ENCODE measurements at places on chromosomes 3 and 15.

DNA sequence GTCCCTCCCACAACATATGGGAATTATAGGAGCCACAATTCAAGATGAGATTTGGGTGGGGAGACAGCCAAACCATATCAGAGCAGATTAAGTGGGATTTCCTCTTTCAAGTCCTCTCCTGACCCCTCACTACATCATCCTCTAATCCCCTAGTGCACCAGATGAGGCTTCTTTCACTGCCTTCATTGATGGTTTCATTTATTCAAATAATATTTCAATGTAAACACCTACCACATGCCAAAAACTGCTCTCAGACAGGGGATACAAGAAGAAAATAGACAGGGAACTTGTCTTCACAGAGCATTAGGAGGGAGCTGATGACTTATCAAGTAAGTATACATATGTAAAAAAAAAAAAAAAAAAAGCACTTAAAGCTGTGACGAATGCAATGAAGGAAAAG lies 180.2 kb downstream of the NTRK3 start:
- no peak for DNase-seq

DNA sequence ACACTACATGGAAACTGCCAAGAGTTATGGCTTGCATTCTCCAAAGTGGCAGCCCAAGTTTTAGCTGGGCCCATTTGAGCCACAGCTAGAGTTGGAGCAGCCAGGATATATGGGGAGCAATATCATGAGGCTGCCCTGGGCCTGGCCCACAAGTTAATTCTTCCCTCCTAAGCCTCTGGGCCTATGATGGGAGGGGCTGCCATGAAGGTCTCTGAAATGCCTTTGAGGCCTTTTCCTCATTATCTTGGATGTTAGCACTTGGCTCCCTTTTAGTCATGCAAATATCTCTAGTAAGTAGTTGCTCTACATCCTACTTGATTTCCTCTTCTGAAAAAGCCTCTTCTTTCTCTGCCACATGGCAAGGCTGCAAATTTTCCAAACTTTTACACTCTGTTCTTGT lies 257.5 kb upstream of the CHRM5 start:
- no peak for DNase-seq

GRCh38 chr15:75921732-75922703 lies 18.3 kb downstream of the FBXO22 start:
- DNase-seq: no peak

DNA sequence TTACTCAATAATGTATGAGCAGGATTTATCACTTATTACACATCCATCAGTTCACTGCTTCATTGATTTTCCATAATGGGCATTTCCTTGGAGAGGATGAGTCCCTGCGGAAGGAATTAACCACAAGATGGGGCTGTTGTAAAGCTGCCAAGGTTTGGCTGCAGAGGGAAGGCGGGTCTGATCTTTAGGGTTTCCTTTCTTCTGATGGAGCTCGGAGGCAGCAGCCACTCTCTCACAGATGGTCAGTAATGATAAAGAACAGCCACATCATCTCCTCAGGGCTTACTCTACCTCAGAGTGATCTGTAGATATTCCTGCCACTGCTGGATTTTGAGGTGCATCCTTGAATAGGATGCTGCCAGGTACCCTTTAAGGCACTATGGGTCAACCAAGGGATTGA lies 115.2 kb downstream of the USP13 start:
- no peak for DNase-seq

- no peak for DNase-seq
These were observed 98.9 kb downstream of the HMG20A start for GRCh38 chr15:77519540-77519939.

DNA sequence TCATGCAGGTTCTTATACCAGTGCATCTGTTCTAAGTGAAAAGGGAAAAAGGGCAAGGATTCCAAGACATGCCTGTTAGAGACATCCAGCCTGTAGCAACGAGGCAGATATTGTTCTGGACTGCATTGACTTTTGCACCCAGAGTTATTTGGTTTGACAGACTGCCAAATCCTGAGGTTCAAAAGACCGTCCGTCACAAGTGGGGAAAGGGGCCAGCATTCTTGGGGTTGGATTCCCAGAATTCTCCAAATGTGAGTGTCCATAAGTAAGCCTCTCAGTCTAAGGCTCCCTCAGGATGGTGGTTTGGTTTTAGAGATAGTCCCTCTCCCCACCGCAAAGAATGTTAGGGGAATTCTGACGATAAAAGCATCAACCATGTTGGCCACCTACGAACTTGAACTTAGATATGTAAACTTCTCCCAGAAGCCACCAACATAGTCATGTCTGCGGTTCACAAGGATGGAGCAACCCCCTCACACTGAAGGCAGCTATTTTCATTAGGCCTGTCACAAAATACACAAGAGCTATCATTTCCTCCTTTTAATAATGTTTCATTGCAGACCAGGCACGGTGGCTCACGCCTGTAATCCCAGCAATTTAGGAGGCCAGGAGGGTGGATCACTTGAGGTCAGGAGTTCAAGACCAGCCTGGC lies 13.6 kb upstream of the LACTB start:
- DNase-seq: no peak

DNA sequence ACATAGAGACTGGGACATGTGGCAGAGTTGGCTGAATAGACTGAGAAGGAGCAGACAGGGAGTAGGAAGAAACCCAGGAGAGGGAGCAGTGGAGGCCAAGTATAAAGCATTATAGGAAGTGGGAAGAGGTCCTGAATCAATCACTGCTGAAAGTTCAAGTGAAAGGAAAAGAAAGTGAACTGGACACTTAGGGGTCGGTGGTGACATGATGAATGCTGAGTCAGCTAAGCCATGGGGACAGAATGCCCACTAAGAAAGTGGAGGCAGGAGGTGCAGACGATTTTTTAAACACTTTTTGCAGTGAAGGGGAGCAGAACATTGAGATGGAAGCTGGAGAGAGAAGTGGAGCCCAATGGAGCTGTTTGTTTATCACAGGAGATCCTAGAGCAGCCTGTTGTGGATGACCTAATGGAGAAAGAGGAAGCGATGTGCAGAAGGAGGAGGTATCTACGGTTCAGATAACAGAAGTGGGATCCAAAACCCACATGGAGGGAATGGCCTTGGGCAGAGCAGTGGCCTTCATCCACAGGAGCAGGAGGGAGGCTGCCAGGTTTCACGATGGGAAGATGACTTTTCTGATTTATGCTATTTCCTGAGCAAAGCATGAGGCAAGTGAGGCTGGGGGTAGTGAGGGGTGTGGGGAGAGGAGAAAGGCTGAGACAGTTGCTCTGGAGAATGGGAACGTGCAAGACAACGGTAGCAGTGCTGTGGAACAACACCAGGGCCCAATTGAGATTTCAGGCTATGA lies 208.2 kb downstream of the RPLP1 start:
- DNase-seq: no peak

GRCh38 chr15:30872341-30872748 lies 31.4 kb upstream of the FAN1 start:
- peak; percentile 65 for DNase-seq

DNA sequence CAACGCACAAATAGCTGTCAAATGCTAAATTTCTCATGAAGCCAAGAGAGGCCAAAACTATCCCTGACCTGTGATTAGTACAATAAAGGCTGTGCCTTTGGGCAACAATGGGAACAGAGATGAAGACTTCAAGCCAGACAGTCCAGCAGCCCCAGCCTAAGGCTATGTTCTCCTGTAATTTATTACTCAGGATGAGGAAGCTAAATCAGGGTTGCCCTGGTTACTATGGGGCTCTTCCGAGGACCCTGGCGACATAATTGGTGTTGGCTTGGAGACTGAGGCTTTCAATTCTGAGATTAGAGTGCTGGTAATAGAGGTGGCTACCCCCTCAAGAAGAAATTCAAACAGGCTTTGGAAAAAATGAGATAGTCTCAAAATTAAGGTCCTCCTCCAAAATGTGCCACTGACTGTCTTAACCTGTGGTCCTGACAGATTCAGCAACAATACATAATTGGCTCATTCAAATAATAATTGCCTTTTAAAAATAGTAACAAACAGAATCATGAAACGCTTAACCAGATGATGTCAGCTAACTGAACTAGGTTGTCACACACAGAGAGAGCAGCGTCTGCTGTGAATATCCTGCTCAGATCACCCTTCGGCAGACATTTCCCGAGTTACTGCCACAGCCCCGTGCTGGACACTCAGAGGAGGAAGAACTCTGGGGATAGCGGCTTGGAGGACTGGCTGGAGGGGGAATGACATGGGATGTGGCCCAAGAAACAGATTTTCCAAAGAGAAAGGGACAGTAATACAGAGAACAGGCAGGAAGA lies 43.0 kb downstream of the NSMCE3 start:
- DNase-seq: no peak
